ENCODE measurements at places on chromosomes 11 and 22.

GRCh38 chr11:87339416-87339815, 301.7 kb downstream of the TMEM135 start:
- no peak for DNase-seq

- DNase-seq = no peak
These were observed 83.5 kb upstream of the WNT7B start for GRCh38 chr22:46060292-46061123.

GRCh38 chr11:111098091-111098490, 147.4 kb upstream of the POU2AF2 start:
- DNase-seq = no peak

DNA sequence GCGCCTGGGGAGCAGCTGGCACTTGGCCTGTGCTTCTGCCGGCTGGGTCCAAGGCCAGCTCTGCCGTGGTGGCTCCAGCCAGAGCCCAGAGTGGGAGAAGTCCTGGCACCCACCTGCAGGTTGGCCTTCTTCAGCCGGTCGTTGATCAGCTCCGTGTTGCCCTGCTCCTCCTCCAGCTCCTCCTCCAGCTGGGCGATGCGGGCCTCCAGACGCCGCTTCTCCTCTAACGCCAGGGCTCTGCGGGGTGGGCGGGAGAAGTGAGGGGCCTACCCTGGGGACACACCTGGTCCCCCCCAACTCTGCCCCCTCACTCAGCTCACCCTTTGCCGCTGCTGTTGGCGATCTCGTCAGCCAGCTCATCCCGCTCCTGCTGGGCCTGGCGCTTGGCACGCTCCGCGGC, 32.6 kb downstream of the APOL1 start:
- DNase-seq = no peak

- DNase-seq = no peak
These were observed 676.2 kb downstream of the BRD1 start for GRCh38 chr22:49151256-49152126.

GRCh38 chr22:47071078-47071806, 308.8 kb downstream of the TBC1D22A start:
- no peak for DNase-seq

DNA sequence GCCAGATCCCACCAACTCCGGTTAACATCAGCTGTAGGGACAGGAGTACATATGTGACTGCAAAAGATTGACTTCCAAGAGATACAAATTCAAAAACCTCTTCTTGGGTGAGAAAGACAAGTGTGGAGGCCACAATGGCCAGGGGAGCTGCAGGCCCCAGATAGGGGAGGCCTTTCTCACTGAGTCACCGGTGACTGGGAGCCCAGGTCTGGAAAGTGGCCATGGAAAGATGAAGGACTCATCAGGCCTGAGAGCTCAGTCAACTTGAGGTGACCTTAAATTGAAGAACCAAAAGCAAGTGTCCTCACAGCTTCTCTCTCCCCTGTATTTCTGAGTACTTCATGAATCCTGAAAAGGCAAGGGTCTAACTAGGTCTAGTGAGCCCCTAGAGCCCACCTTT, 90.4 kb upstream of the CLPB start:
- no peak for DNase-seq

GRCh38 chr11:16825968-16826367, 87.5 kb downstream of the C11orf58 start:
- DNase-seq = no peak

DNA sequence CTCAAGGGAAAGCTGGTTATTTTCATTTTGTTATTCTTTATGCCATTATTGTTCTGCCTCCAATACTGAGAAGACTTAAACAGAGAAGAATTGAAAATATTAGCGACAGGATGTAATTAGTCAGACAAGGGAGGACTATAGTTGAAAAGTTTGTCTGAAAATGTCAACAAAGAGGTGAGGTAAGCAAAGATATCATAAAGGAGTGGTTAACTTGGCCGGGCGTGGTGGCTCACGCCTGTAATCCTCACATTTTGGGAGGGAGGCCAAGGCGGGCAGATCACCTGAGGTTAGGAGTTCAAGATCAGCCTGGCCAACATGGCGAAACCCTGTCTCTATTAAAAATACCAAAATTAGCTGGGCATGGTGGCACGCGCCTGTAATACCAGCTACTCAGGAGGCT, 4.1 kb upstream of the HYLS1 start:
- no peak for DNase-seq

DNA sequence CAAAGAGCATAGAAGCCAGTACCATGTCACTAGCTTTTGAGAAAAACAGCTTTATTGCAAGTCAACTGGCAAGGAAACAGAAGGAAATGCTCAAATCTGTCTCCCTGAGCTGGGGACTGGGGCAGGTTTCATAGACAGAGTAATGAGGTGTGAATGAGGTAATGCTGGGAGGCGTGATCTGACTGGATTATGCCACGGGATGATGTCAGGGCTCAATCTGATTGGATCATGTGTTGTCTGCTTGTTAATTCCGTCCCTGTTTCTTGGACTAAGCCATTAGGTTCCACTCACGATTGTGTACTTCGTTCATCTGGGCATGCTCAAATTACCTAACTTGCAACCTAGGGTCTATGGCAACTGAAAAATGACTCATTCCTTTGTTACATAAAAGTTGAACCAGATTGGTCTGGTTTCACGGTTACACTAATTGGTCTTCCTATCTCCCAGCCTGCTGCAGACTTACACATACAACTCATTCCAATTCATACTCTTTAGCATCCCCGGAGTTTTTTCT, 20.2 kb upstream of the OR10A5 start:
- no peak for DNase-seq

DNA sequence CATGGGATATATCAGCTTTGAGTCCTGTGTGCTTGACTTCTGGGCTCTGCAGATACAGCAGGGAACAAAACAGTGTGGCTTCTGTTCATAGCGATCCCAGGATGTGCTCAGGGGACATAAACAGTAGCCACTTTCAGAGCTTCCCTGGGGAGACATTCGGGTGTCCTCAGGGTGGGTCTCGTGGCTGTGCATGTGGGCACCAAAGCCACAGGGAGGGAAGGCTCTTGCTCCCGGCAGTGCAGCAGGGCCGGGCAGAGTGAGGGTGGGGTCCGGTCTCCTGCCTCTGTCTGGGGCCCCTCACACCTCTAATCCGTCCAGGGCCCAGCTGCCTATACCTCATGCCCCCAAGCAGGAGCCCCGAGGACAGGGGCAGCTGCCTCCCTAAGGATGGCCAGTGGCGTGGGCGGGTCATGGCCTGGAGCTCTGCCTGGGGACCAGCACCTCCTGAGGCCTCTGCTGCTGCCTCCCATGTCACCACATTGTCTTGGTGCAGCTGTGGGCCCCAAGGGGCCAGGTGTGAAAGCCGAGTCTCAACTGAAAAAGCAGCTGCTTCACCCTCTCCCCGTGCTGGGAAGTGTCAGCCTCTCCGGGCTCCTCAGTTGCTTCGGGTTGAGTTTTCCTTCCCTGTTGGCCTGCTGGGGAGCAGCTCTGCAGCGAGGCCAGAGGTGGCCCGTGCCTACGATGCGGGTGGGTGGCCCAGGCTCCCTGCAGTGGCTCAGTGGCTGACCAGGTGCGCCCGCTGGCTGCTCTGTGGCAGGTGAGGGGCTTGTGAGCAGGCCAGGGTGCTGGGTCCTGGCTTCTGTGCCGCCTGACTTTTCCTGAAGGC, 3.8 kb downstream of the TPCN2 start:
- no peak for DNase-seq

GRCh38 chr11:69232821-69233743, 60.9 kb upstream of the MYEOV start:
- DNase-seq = no peak

DNA sequence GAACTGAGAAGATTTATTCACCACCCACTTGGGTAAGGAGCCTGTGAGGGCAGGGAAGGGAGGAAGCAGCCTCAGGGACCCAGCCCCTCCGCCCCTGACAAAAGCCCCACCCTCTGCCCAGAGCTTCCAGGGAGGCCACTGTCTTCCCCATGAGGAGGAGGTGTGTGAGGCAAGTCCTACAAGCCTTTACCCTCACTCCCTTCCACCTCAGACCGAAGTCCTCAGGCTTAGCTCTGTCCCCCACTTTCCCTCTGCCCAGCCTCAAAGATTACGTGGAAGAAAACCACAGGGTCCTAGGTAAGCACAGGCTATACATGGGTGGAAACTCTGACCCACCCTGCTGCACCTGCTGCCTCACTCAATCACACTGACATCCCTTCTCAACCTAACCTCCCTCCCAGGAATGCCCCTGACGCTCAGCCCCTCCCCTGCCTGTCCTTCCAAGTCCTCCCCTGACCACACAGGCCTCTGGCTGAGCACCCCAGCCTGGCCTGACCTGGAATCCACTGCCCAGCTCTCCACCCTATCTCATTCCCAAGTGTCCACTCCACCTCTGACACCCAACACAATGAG, 3.6 kb upstream of the ARAP1 start:
- no peak for DNase-seq

DNA sequence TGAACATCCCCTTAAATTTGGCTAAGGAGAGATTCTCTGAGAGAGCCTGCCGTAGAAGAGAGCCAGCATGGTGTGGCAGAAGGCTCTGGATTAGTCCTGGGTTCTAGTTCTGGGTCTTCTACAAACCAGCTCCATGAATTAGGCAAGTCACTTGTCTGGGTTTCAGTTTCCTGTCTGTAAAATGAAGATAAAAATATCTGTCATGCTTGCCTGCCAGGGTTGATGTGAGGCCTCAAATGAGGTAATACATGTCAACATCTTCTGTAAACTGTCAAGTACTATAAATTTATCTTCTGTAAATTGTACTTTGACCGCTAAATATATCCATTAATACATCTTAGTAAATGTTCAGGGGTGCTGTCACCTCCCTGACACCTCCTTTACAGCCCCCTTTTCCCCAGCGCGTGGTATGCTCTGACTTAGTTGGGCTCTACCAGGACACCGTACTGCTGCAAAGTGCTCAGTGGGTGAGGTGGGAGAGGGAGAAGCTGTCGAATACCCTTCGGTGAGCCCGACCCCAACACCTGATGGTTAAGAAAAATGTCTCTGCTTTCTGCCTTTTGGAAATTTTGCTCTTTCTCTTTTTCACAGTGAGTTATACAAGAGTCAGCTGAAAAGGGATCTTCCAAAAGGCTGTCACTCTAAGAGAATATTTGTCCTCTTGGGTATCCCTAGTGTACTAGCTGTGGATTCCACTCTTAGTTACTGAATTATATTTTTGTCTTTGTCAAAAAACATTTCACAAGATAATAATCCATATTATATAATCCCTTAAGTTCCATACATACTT, 15.0 kb downstream of the RBX1 start:
- DNase-seq = no peak

GRCh38 chr11:88300888-88301487, 36.5 kb downstream of the CTSC start:
- DNase-seq = no peak

DNA sequence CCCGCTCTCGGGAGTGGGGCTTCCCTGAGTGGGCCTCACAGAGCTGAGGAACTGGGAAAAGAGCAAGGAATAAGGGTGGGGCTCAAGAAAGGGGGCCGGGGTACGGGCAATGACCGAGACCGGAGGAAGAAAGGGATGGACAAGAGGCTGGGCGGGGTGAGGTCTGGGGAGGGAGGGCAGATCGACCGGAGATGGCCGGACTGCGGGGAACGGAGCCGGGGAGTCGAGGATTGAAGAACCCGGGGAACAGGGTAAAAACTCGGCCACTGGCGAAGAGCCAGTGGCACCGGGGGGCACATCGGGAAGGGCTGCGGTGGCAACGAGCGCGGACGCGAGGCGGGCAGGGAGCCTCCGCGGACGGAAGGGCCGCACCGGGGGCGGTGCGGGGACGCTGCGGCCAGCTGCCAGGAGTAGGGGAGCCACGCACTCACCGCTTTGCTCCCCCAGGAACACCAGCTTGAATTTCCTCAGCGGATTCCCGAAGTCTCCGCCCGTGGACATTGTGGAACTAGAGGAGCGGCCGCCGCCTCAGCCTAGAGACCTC, 667 bp downstream of the RAB6A start:
- DNase-seq = no peak

DNA sequence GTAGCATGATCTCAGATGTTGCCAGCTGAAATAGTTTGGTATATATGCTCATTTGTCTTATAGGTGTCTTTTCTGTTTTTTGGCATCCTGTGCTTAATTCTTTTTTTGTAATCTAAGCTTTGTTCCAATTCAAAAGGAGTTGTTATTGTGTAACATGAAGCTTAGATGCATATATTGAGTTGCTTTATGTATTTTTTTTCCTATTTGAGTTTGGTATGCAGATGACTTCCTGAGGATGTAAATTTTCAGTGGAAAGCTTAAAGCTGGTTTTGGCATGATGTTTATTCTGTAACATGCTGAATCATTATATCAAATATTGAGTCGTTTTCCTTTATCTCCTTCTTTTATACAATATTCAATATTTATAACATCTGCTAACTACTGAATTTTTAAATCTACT, 69.4 kb downstream of the DDX10 start:
- no peak for DNase-seq

- no peak for DNase-seq
These were observed 14.1 kb downstream of the ANKK1 start for GRCh38 chr11:113401718-113402117.

DNA sequence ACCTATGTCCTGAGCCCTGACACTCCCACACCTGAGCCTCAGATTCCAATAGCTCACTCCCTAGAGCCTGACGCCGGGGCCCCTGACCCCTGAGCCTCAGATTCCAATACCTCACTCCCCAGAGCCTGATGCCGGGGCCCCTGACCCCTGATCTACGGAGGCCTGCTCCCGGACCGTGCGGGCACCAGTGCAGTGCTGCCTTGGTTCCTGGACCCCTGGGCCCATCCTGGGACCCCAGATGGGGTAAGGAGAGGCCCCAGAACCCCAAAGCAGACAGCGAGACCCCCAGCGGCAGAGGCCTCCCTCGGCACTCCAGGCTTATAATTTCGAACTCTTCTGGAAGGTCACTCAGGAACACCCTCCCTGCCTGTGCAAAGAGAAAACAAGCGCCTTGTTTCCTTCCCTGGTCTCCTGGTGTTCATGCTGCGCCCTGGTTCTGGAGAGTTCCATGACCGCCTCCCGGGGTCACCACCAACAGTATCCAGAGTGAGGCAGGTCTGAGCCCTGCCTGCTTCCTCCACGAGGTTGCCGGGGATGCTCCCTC, 7.5 kb downstream of the SUSD2 start:
- no peak for DNase-seq

GRCh38 chr11:100851584-100852152, 164.6 kb downstream of the ARHGAP42 start:
- no peak for DNase-seq

GRCh38 chr11:134516529-134516928, 104.5 kb upstream of the B3GAT1 start:
- DNase-seq = no peak

GRCh38 chr11:57480409-57481137, 20.2 kb downstream of the RTN4RL2 start:
- peak; percentile 12 for DNase-seq

All from T1000 (cell line).